ENCODE measurements at places on chromosomes 3 and 15.

DNA sequence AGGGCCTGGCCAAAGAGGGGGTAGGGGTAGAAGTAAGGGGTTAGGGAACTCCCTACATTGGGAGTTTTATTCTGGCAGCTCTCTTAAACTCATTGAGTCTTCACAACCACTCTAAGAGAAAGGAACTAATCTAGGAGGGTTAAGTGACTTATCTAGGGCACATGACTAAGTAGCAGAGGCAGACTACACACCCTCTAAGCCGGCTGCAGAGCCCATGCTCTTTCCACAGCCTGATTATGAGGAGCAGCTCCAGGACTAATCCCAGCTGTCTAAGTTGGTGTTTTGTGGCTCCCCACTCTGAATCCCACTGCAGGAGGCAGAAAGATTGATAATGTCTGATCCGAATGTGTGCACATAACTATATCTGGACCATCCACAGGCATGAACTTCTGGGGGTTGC is 374.6 kb downstream of the EPHB1 start:
- no peak overlapping the region for H3K27ac ChIP-seq
- no peaks in the 10 kb centered on the region for H3K36me3 ChIP-seq
- no peaks in the 10 kb centered on the region for H3K4me1 ChIP-seq
- no peaks in the 10 kb centered on the region for H3K27me3 ChIP-seq
- H3K4me3 ChIP-seq = no peak overlapping the region

- H3K27ac ChIP-seq = no peak overlapping the region
- peaks cover 5% of the 10 kb centered on the region for H3K27me3 ChIP-seq
- no peak overlapping the region for H3K4me3 ChIP-seq
- H3K4me1 ChIP-seq = no peaks in the 10 kb centered on the region
Measured at GRCh38 chr15:40495516-40495915, 24.7 kb downstream of the CHST14 start.

- DNase-seq = no peak
- H3K4me3 ChIP-seq = no peak overlapping the region
- no peak overlapping the region for H3K27ac ChIP-seq
Measured at GRCh38 chr15:20409247-20409646, 132.4 kb downstream of the GOLGA6L6 start.

- peaks cover 10% of the 10 kb centered on the region for H3K4me1 ChIP-seq
- no peak overlapping the region for H3K4me3 ChIP-seq
- H3K27me3 ChIP-seq = no peaks in the 10 kb centered on the region
- H3K27ac ChIP-seq = no peak overlapping the region
- DNase-seq = no peak
Measured at GRCh38 chr15:71331173-71331572, 215.9 kb downstream of the THSD4 start.

DNA sequence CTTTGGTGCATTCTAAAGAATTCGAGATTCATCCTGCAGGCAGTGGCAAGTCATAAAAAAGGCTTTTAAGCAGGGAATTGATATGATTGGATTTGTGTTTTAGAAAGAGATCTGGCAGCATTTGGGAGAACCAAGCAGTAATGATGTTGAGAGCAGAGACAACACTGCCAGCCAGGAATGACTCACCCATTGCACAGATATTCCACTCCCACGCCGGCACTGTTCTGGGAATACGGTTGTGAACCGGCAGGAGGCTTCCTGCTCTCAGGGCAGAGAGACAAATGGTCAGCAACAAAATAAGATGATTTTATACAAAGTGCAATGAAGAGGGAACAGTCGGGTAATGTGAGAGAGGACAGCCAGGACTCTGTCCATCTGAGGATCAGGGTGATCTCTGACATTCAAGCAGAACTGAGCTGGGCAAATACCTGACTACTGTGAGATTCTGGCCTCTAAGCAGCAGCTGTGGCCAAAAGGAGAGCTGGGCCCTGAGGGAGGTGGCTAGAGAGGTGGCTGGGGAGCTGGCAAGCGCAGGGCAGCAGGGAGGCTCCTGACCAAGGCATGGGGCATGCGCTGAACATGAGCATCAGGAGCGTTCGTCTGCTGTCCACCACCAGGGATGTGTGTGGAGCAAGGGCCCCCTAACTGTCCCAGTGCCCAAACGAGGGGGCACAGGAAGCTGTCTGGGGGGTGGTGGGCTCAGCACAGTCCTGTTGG is 56.1 kb upstream of the PLXNA1 start:
- no peak for DNase-seq
- H3K27ac ChIP-seq = no peak overlapping the region
- H3K4me1 ChIP-seq = peaks cover 45% of the 10 kb centered on the region
- H3K36me3 ChIP-seq = no peaks in the 10 kb centered on the region

- H3K4me3 ChIP-seq = no peak overlapping the region
- no peaks in the 10 kb centered on the region for H3K27me3 ChIP-seq
- no peaks in the 10 kb centered on the region for H3K4me1 ChIP-seq
- DNase-seq = peak; percentile 27
Measured at GRCh38 chr15:66572146-66572545, 6.3 kb upstream of the LCTL start.

GRCh38 chr3:151567477-151567876 is 106.6 kb upstream of the IGSF10 start:
- no peak overlapping the region for H3K4me3 ChIP-seq
- H3K36me3 ChIP-seq = no peaks in the 10 kb centered on the region
- DNase-seq = no peak
- no peaks in the 10 kb centered on the region for H3K27me3 ChIP-seq

DNA sequence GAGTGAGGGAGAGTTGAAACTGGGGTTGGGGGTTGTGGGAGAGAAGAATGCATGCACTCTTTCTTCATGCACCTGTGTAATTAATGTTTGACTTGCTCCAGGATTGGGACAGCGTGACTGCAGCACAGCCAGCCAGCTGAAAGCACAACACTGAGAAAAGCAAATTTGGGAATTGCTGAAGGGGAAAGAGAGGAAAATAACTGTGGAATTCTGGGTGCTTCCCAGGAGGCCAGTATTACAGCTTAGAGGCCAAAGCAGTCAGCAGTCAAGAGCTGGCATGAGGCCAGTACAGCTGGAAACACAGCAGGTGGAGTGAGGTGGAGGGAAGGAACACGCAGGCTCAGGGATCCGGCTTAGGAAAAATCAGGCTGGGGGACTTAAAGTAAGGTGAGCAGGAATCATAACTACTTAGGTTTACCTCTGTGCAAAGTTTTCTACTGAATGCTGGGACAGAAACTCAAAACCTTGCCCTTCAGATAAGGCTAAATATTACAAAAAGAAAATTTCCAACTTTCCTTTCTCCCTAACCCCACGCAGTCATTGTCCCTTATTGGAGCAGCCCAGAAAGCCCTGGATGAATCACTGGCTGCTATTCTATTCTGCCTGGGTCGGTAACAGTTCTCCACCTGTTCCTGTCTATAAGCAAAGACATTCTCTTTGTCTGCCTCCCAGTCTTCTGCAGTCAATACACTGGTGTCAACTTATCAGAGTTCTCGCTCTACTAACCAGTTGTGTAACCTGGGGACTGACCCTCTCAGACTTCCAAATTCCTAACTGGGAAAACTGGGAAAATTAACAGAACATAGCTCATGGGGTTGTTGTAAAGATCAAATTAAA is 167.2 kb downstream of the MAGI1 start:
- no peak for DNase-seq
- no peak overlapping the region for H3K4me3 ChIP-seq
- peaks cover 4% of the 10 kb centered on the region for H3K4me1 ChIP-seq
- H3K36me3 ChIP-seq = no peaks in the 10 kb centered on the region
- no peaks in the 10 kb centered on the region for H3K27me3 ChIP-seq

DNA sequence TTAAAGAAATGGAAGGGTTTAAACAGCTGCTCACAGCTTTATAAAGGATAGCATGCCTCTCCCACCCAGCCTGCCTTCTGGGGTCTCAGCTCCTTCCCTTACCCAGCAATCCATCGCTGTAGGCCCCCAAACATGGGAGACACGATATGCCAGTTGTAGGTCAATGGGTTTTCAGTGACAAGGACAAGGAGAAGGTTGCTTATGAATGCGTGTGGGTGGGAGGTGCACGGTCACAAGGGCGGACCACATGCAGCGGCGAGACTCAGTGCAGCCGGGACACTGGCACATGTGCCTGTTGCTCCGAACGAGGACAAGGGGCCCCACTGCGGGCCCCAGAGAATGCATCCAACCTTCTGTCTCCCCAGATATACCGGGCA is 67.0 kb downstream of the MGLL start:
- H3K4me1 ChIP-seq = no peaks in the 10 kb centered on the region
- no peak overlapping the region for H3K27ac ChIP-seq
- no peak for DNase-seq
- no peak overlapping the region for H3K4me3 ChIP-seq
- peaks cover 7% of the 10 kb centered on the region for H3K36me3 ChIP-seq

DNA sequence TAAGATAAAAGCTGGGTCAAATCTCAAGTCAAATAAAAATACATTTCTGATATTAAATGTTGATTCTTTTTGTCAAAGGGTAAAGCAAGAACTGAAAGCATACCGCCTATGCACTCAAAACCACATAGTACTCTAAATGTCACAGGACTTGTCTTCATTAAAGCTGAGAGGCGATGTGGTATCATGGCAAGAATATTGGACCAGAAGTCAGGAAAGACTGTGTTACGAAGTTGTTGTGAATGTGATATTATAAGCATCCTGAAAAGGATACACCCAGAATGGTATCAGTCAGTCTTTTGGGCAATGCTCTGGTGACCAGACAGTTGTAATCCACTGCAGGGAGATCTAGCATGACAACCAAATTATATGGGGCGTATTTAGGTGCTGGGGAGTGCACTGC is 33.8 kb downstream of the TIGIT start:
- no peak for DNase-seq
- H3K27me3 ChIP-seq = no peaks in the 10 kb centered on the region
- H3K36me3 ChIP-seq = no peaks in the 10 kb centered on the region
- H3K4me3 ChIP-seq = no peak overlapping the region

DNA sequence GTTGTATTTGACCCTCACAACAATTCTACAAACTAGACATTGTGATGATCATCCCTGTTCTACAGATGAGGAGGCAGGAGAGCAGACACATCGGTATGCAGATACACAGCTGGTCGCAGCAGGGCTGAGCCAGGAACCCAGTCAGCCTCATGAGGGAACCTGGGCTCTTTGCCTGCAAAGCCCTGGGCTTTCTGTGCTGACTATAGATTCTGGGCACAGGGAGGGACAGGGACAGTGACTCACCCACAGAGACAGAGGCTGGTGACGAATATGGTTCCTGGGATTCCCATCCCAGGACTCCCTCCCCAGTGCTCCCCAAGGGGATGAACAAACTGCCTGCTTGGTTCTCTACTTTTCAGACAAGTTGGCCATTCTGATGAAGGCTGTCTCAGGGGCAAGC is 3.8 kb upstream of the CAMP start:
- H3K27ac ChIP-seq = no peak overlapping the region
- DNase-seq = no peak
- no peak overlapping the region for H3K4me3 ChIP-seq
- H3K27me3 ChIP-seq = no peaks in the 10 kb centered on the region

GRCh38 chr3:48429317-48429959 is 448 bp downstream of the PLXNB1 start:
- peak; percentile 93 for DNase-seq
- H3K36me3 ChIP-seq = peaks cover 14% of the 10 kb centered on the region
- peak overlapping the region; percentile 89 for H3K27ac ChIP-seq
- H3K4me3 ChIP-seq = peak overlapping the region; percentile 78

- peak; percentile 75 for DNase-seq
- peak overlapping the region; percentile 61 for H3K4me3 ChIP-seq
- H3K27me3 ChIP-seq = no peaks in the 10 kb centered on the region
- H3K27ac ChIP-seq = peak overlapping the region; percentile 93
- H3K4me1 ChIP-seq = peaks cover 35% of the 10 kb centered on the region
- no peaks in the 10 kb centered on the region for H3K36me3 ChIP-seq
Measured at GRCh38 chr3:11643201-11643603, 513 bp downstream of the VGLL4 start.

DNA sequence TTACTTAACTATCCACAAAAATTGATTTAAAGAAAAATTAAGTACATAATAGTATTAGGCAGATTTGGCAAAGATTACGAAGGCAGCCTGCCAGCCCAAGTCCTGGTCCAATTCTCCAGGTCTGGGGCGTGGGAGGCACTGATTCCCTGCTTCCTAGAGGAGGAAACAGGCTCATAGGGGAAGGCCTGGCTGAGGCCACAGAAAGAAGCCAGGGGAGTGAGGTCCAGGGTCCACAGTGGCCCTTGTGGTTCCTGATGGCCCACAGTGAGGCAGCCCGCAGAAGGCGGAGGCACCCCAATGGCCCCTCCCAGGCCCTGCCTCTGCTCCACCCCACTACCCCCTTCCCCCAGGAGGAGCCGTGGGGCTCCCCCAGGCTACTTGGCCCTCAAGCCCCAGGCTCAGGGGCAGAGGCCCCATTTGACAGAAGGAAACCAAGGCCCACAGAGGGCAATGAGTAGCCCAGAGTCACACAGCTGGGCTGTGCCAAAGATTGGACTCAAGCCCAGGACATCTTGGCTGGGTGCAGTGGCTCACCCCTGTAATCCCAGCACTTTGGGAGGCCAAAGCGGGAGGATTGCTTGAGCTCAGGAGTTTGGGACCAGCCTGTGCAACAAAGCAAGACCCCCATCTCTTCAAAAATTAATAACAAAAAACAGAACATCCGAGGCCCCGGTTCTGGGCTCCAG is 21.0 kb downstream of the H1-8 start:
- peaks cover 98% of the 10 kb centered on the region for H3K36me3 ChIP-seq
- H3K4me3 ChIP-seq = no peak overlapping the region
- H3K27me3 ChIP-seq = no peaks in the 10 kb centered on the region
- no peak for DNase-seq
- peaks cover 66% of the 10 kb centered on the region for H3K4me1 ChIP-seq
- H3K27ac ChIP-seq = peak overlapping the region; percentile 6

DNA sequence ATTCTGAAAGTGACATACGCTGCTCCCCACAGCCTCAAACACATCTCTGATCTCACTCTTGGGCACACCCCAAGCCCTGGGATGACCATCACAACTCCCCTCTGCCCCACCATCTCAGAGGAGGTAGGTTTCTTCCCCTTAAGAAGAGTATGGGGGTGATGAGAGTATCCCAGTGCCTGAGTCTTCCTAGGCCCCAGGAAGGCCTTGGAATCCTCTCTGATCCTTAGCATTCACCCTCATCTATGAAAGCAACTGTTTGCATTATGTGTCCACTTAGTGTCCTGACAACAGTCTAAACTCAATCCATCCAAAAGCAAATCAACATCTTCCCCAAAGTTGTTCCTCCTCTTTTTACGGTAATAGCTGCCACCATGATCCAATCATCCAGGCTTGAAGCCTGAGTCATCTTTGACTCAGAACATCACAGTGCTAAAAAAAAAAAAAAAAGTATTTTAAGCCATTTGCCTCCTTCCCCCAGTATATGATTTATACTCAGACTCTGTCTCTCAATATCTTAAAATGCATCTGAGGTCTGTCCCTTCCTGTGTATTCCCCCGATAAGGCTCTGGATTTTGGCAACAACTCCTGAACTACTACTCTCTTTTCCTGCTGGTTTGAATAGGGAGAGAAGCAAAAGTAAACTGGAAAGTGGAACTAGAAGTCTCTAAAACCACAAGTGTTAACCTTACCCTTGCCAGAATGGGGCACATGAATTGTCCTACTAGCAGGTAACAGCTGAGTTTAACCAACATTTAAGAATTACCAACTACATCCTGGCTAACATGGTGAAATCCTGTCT is 22.5 kb downstream of the POPDC2 start:
- peaks cover 37% of the 10 kb centered on the region for H3K4me1 ChIP-seq
- H3K27me3 ChIP-seq = no peaks in the 10 kb centered on the region
- H3K36me3 ChIP-seq = no peaks in the 10 kb centered on the region
- H3K4me3 ChIP-seq = no peak overlapping the region

GRCh38 chr3:133383175-133383574 is 16.7 kb upstream of the BFSP2 start:
- H3K27ac ChIP-seq = no peak overlapping the region
- no peak for DNase-seq
- H3K4me1 ChIP-seq = peaks cover 5% of the 10 kb centered on the region
- no peaks in the 10 kb centered on the region for H3K27me3 ChIP-seq

Data from upper lobe of right lung (tissue), 1 donor.